ENCODE measurements at places on chromosomes 16 and 17. TPM values are rescaled to one million over a fixed set of nuclear protein-coding genes. Genes with fewer than 3 reads are reported as not detected.

GRCh38 chr16:88380619-88381018 is 2.1 kb upstream of the ZNF469 start:
- no peak for DNase-seq

DNA sequence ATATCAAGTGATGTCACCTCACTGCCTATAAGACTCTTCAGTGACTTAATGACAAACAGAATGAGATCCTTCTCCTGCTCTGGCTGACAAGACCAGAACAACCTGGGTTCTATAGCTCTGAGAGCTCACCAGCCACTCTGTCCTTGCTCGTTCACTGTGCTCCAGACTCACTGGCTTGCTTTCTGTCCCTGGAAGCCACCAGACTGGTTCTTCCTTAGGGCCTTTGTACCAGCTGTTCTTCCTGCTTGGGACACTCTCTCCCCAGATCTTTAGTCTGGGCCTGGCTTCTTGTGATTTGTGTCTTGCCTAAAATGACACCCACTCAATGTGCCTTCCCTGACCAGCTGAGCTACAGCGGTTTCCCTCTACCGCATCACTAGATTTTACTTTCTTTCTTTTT is 76.1 kb downstream of the FTO start:
- no peak for DNase-seq

PIK3R5 gene
- 1.1 TPM for polyA plus RNA-seq

DNA sequence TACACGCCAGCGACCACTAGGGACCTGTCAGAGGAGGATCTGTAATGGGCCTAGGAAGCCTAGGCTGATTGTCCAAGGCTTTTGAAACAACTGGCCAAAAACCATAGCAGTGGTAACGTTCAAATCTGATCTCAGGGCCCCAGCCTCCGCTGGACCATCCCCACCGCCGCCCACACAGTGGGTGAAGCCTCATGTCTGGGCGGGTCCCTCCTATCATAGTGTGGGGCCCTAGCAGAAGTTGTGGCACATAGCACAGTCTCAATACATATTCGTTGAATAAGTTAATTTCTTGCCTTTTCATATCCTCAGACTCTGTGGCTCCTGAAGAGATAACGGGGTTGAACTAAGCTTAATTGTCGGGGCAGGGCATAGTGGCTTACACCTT is 818 bp downstream of the DPH1 start:
- no peak for DNase-seq

DNA sequence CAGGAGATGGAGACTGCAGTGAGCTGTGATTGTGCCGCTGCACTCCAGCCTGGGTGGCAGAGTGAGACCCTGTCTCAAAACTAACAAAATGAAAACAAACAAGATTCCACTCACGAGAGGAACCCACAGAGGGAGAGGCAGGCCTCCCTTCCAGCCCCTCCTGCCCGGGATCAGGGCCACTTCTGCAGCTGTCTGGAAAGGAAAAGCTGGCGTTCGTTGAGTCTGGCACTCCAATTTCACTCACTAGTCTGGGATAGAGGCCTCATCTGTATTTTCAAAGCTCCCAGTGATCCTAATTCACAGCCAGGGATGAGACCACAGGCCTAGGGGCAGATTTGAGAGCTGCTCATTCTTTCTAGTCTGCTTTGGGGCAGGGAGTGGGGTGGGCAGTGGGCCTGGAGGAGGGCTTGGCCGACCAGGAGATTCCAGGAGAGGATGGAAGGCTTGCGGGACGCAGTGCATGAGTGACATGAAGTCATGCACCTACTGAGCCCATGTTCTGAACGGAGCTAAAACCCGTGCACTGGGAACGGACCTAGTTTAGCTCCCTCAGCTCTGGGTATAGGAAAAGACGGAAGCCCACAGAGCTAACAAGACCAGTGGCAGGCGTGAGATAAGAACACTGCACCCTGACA is 54.0 kb downstream of the COTL1 start:
- no peak for DNase-seq

- DNase-seq: no peak
Observed at GRCh38 chr17:1937461-1937860, 87.7 kb downstream of the RTN4RL1 start.

IL32 gene
- 29.4 TPM for polyA plus RNA-seq

- DNase-seq: no peak
Observed at GRCh38 chr17:57166803-57167202, 81.8 kb downstream of the AKAP1 start.

DNA sequence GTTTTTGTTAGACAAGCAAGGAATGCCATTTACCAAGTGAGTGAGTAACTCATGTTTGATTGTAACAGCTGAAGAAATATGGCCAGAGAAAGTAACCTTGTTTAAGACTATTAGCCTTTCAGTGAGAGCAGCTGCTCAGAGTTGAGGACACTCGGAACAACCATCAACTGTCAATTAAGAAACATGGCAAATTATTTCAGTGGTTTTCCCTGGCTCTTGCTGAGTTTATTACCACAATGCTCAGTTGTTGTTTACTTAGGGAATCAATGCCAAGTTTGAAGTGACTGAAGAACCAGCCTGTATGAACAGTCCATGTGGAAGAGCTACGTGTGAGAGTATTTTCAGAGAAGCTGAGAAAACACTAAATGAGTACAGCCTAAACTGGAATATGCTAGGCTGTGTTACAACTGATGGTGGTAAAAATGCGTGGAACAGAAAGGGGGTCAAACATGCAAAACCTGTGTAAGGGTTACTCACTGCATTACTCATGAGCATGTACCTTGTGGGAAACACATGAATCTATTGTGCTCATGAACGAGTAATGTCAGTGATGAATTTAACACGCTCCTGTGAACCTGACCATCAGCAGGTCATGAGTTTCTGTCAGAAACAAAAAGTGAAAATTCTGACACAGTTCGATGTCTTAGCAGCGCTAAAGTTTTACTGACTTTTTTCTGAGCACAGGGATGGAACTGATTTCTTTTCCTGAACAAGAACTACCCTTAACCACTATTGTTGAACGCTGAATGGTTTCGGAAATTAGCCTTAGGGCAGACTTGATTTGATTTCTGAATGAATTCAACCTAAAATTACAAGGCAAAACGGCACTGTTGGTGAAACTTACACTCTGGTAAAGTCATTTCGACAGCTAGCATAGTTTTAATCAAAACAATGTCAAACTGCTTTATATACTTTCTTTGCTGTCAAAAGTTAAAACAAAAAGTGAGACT is 33.5 kb downstream of the GNA13 start:
- DNase-seq: no peak

DNA sequence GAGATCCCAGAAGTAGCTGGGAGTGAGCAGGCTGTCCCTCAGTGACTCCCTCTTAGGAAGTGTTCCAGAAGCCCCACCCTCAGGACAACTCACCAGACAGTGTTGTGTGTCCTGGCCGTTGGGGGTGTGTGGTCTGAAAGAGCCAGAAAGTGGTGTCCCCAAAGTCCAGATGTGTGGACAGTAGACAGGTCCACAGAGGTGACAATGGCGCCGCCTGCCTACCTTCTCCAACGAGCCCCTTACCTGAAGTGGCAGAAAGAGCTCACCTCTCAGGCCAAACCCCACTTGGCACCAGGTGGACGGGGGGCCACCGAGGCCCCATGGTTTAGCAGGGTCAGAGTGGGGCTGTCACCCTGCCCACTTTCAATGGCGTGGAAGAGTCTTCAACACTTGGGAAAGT is 19.9 kb downstream of the C17orf100 start:
- DNase-seq: no peak

- no peak for DNase-seq
Observed at GRCh38 chr17:69093279-69093789, 32.6 kb upstream of the ABCA9 start.

DNA sequence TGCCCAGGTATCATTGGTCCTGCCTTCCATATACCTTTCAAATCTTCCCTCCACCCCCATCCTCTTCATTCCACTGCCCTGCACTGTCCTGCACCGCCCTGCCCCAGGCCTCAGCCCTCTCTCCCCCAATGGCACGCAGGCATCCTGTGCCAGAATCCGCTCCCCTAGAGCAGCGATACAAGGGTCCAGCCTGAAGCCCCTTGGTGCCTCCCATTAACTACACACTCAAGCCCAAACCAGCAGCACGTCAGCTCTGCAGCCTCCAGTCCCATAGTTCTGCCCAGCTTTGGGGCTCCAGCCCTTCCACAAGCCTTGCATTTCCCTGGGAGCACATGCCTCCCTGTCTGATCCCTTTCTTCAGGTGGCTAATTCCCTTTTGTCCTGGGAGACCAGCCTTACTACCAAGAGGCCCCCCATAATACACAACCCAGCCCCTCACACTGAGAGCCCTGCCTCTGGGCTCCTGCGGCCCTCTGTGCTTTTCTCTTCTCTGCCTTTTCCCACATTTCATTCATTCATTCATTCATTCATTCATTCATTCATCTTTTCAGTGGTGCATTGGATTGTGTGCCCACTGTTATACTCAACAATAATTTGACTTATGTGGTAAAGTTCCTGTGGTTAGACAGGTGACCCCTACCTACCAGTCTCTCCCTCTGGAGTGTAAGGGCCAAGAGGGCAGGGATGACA is 26.8 kb upstream of the DLX3 start:
- no peak for DNase-seq

DNA sequence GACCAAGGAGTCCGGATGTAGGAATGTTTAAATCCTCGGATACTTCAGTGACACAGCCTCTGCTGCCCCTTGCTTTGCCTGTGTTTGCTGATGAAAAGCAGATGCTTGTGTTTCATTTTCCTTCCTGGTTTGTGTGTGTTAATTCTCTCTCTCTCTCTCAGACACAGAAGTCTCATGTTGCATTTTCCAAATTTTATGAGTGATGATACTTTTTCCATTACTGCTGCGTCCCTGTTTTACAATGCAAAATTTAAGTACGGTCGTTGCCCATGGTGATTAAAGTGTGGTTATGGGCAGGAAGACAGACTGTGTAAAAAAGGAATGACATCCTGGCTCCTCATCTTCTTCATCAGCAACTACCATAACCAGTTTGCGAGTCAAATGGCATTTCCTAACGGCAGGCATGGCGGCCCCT is 5.7 kb downstream of the RMI2 start:
- no peak for DNase-seq

DNA sequence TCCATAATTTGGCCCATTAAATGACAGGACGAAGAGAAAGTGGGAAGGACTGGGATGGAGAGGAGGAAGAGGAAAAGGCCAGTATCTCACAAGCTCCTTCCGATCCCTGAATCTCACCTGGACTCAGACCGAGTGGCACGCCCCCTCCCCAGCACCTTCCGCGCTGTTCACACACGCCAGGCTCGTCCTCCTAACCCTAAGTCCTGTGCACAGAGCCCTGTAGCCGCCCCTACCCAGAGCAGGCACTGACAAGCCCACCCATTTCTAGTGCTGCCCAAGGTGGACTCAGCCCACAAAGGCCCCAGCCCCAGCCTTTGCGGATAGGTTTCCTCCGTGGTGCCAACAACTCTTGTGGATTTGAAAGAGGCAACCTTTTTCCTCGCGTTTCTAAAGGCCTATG is 9.2 kb downstream of the HS3ST3B1 start:
- no peak for DNase-seq

DNA sequence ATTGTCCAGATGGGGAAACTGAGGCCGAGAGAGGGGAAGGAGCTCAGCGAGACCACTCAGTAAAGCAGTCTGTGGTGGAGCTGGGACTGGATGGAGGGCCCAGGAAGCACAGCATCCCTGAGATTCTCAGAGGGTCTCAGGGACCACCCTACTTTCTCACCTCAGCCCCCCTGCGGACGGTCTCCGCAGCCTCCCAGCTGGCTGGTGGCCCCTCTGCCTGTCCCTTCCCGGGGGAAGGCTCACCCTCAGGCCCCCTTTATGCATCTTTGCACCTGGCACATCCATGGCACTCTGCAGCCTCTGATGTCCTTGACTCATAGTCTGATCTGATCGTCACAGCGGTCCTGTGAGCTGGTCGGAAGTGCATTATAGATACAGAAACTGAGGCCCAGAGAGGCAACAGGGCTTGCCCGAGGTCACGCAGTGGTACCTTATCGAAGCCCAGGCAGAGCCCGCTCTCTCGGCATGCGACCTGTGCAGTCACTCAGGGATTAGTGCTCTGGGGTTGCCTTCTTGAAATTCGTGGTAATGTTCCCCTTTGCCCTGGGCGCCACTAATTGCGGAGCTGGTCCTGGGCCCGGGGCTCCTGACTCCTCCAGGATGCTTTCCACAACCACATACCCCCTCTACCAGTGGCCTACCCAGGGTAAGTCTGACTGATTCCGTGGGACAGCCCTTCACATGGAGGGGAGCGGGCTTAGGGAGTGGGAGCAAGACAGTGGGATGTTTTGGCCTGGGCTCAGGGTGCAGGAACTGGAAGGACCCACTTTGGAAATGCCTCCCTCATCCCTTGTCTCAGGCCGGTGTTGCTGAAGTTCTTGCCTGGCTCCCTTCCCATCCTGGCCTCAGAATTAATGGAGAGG is 24.4 kb downstream of the RAB11FIP4 start:
- no peak for DNase-seq

C16orf82 gene
- not detected for polyA plus RNA-seq

DNA sequence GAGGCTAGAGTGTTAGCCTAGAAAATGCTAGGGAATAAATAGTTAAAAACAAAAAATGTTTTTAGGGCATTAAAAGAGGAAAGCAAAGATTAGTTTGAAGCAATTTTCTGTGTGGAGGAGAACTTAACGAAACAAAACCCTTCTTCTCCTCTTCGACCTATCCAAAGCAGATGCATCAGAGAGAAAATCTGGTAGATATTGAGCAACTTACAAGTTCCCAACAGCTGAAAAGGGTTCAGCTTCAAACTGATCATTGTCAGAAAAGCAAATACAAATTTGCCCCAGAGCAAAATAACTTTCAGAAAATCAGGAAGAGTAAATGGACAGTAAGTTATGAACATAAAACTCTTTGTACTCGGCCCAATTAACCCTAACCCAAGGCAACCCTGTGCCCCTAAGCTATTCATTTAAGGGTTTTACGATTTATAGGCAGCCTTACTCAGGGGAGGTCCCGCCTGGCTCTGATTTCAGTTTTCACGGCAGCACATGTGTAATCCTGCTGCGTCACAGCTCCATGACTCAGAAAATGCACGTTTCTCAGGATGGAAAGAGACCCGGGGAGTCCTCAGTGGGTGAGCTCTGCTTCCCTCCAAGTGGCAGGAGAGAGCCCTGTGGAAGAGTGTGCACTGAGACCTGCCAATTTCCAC is 405.7 kb upstream of the SALL1 start:
- no peak for DNase-seq

GRCh38 chr17:7233701-7234082 is 625 bp downstream of the DVL2 start:
- no peak for DNase-seq

TMC6 gene
- polyA plus RNA-seq: 20.1 TPM

DNA sequence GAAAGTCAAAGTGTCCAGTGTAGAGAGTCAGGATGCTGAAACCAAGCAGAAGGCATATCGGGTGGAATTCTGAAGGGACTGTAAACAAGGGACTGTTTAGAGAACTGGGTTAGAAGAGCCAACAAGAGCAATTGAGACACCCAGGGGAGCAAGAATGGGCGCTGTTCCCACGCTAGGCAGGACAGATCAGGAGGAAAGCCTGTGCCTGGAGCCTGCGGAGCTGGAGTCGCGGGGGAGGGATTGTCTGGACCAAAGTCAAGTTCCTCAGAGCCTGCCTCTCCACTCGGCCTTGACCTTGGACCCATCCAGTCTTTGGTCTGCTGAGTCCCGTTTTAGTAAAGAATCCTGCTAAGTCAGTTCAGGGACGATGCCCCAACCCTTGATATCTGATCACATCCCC is 14.7 kb upstream of the KLHL36 start:
- DNase-seq: no peak
